Dermis microvascular lymphatic vessel endothelial cell (primary cell): ENCODE measurements at places on chromosomes 5 and 9. TPM values are rescaled to one million over a fixed set of nuclear protein-coding genes. Genes with fewer than 3 reads are reported as not detected.

The OR1J2 gene
- total RNA-seq = not detected in 2 replicates

The CDC25C gene
- 2.5 and 6.7 TPM in 2 replicates for total RNA-seq

The CNTLN gene
- 4.4 and 5.4 TPM in 2 replicates for total RNA-seq

The TMEM167A gene
- 37.2 and 43.7 TPM in 2 replicates for total RNA-seq

The PCDHB3 gene
- 0.26 and 1.1 TPM in 2 replicates for total RNA-seq

The KIF20A gene
- 22.4 and 52.5 TPM in 2 replicates for total RNA-seq

The DMRTA1 gene
- under 0.01 and 0.13 TPM in 2 replicates for total RNA-seq

The FAT2 gene
- total RNA-seq = not detected in 2 replicates

The KCNN2 gene
- total RNA-seq = 1.8 and 3.4 TPM in 2 replicates

The HCN1 gene
- total RNA-seq = not detected in 2 replicates

The BTNL8 gene
- 0.13 TPM in 1 of 2 replicates, not detected in the other for total RNA-seq

The PGM5 gene
- total RNA-seq = 48.9 and 219 TPM in 2 replicates

The TNC gene
- 1.0 and 4.5 TPM in 2 replicates for total RNA-seq

The TSSK1B gene
- not detected in 2 replicates for total RNA-seq

The YIPF5 gene
- 45.6 and 62.2 TPM in 2 replicates for total RNA-seq

The WASHC1 gene
- total RNA-seq = 4.5 and 4.9 TPM in 2 replicates

The CFAP90 gene
- total RNA-seq = not detected in 2 replicates
